ENCODE measurements at places on chromosomes 2 and 18.

DNA sequence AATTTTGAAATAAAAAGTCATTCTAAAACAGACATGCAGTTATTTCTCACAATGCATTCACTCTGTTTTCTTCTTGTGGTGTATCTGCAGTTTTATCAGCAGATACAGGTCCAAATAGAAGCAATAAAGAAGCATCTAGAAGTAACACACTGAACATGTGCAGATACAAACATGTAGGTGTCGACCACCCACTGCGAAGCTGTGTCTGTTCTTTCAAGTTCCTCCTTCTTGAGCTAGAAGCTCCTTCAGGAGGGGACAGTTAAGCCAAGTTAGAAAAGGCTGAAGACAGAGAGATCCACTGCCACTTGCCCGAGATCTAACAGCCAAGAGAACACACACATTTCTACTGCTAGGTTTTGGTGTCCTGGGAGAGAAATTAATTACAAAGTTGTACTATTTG is 30.1 kb downstream of the WDFY1 start:
- no peak for DNase-seq

DNA sequence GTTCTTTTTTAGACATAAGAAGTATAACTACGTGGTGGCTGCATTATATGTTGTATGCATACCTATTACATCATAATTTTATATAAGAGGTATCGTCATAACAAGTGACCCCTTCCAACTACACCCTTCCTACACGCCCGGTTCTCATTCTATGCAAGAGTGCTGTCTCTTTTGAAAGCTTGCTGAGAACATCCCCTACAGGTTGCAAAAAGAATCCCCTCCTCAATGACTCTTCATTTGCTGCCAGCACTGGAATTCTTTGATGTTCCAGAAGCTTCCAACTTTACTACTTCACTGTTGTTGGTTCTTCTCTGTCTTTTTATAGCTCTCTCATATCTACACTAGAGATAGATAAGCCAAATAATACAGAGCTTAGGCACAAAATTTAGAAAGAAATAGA is 66.4 kb downstream of the CDH7 start:
- DNase-seq: no peak

DNA sequence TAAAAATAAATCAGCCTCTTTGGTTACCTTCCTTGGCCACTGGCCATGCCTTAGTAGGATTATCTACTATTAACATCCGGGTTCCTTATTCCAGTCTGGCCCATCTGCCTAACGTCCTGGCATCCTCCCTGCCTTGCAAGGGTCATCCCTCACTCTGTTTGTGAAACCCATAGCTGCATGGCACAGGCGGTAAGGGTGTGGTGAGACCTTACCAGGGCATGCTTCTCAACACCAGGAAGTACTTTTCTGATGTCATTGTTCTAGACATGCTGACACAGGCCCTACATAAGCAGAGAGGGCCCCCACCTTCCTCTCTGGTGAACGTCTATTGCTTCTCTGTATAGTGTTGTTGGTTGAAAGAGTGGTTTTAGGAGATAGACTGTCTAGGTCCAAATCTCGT is 296.8 kb upstream of the SPRED2 start:
- DNase-seq: no peak

DNA sequence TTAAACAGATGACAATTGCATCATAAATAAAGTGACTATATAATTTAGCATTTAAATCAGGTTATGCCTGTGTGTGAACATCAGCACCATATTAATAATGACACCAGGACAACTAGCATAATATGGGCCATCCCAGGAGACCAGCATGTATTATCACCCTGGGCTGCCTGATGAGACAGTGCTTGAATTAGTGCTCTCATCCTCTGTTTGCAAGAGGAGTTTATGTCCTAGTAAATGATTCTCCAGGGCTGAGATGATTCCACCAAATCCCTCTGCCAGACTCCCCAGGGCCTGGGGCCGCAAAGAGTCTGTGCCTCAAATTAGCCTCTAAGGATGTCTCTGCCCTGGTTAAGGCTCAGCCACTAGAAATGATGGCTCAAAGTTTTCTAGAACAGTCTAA is 97.7 kb downstream of the SGPP2 start:
- DNase-seq: no peak

- no peak for DNase-seq
Observed at GRCh38 chr2:112866128-112866835, 29.7 kb upstream of the IL1B start.

DNA sequence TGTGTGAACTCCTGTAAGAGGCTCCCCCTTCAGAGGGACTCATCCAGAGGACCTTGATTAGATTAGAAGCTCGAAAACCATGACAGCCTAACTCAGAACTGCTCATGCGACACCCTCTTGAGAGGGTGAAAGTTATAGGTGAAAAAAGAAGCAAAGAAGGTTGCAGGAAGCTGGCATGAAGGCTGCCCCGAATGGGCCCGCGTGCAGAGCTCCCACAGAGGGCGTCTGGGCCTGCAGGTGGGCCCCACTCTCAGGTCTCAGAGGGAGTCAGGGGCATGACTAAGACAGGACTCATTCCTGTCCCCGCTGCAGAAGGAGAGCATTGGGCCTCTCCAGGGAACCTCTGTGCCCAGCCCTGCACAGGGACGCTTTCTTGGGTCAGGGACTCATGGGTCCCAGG is 235.4 kb downstream of the EIPR1 start:
- DNase-seq: no peak

- DNase-seq: no peak
Observed at GRCh38 chr2:213806125-213806726, 522.0 kb downstream of the SPAG16 start.

- DNase-seq: no peak
Observed at GRCh38 chr2:28616396-28616999, 120.6 kb downstream of the PLB1 start.

DNA sequence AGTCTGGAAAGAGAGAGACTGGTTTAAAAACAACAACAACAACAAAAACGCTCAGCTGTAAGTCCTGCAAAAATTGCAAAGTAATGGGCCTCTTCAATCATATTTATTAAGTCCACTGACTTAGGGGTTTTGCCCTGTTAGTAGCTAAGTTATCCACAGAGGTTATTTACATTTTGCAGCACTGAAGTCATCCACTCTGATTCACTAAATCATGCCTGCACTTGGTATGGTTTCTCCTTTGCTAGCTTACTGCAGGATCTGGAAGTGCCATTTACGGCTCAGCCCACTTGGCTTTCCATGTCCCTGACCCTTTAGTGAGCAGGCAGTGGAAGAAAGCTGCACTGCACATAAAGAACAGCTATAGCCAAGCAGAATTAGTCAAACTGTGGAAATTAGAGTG is 484.4 kb downstream of the NRXN1 start:
- DNase-seq: no peak

- DNase-seq: no peak
Observed at GRCh38 chr18:39462436-39462835, 1896.8 kb upstream of the CELF4 start.

DNA sequence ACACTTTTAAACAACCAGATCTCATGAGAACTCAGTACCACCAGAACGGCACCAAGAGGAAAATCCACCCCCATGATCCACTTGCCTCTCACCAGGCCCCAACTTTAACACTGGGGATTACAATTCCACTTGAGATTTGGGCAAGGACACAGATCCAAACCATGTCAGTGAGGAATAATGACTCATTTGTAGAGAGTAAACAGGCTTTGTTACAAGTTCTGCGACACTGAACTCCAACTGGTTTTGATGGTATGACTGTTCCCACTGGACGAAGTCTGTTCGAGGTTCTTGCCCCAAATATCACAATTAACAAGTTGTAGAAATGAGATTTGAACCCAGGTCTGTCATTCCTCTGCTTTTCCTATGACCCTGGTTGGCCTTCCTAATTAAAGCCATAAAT is 718.1 kb upstream of the ID2 start:
- DNase-seq: no peak

GRCh38 chr2:67318993-67319481 is 78.1 kb upstream of the ETAA1 start:
- DNase-seq: no peak

GRCh38 chr18:658947-659533 is 1.6 kb downstream of the TYMS start:
- DNase-seq: no peak

- DNase-seq: no peak
Observed at GRCh38 chr2:29520001-29520400, 401.4 kb downstream of the ALK start.

- DNase-seq: no peak
Observed at GRCh38 chr18:23307567-23308295, 145.4 kb upstream of the RIOK3 start.

DNA sequence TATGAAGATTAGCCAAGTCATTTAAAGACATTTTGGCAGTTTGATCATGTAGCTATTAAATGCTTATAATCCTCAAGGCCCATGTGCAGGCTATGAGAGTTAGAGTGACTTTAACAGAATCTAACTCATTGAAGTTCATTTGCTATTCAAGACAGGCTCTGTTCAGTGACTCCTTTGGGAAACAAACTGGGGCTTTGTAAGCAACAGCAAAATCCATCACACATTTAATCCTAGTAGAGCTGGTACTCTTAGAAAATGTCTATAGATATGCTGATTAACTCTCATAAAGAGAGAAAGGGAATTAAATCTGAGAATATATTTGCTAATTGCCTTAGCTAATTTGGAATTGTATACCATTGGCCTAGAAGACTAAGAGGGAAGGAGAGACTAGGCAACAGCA is 182.8 kb upstream of the SESTD1 start:
- DNase-seq: no peak

DNA sequence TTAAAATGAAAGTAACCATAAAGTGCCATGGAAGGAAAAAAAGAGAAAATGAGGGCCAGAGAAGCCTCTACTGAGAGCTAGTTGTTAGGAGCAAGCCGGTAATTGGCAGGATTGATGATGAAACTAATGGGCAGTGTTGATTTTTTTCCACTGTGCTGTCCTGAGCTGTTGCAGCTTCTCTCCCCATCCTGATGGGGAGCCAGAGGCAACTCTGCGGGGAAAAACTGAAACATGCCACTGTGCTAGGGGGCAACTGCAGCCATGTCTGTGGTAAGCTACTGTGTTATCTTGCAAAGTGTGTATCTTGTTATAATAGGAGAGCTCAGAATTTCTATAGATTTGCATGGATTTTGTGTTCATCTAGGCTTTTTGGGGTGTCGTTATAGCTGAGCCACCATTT is 487.9 kb downstream of the STK39 start:
- no peak for DNase-seq

DNA sequence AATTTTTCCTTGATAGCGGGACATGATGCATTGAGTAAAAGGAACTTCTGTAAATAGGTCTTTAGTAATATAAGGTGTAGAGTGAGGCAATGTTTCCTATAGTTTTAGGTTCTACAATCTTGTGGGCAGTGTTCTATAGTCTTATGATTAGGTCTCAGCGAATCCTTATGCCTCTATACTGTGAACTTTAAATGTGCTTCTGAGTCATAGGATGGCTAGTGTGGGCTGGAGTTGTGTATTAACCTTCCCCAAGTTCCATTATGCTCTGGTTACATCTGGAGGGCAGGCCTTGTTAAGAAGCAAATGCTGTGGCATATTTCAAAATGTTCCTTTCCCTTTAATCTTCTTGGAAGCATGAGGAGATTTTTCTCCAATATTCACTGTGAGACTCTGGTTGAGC is 73.5 kb downstream of the ROCK2 start:
- DNase-seq: no peak

DNA sequence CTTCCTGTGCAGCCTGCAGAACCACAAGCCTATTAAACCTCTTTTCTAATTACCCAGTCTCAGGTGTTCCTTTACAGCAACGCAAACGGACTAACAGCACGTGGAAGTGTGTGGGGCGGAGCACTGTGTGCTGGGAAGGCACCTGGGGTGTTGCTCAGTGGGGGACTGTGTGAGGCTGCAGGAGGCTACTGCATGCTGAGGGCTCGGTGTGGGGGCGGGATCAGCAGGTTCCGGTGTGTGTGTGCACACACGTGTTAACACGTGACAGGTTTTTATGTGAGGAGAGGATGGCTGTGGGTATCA is 58.9 kb downstream of the ANKMY1 start:
- DNase-seq: no peak

GRCh38 chr2:229456091-229456490 is 185.0 kb upstream of the PID1 start:
- no peak for DNase-seq

DNA sequence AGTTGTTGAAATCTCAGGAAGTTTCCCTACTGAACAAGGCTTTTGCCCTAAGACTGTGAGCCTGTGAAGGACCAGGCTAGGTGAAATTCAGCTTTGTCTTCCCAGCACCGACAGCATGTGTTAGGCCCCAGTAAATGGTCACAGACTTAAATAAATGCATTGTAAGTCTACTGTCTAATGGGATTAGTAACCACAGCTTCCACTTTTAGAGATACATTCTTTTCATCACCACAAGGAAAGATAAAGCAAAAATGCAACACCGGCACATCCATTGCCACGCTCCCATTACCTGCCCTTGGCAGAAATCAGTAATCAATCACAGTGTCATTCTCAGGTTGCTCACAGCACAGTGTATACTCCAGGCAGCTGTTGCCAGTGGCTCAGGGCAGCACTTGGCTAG is 59.3 kb downstream of the CRACDL start:
- DNase-seq: no peak

- no peak for DNase-seq
Observed at GRCh38 chr2:201697899-201698298, 545 bp downstream of the MPP4 start.

DNA sequence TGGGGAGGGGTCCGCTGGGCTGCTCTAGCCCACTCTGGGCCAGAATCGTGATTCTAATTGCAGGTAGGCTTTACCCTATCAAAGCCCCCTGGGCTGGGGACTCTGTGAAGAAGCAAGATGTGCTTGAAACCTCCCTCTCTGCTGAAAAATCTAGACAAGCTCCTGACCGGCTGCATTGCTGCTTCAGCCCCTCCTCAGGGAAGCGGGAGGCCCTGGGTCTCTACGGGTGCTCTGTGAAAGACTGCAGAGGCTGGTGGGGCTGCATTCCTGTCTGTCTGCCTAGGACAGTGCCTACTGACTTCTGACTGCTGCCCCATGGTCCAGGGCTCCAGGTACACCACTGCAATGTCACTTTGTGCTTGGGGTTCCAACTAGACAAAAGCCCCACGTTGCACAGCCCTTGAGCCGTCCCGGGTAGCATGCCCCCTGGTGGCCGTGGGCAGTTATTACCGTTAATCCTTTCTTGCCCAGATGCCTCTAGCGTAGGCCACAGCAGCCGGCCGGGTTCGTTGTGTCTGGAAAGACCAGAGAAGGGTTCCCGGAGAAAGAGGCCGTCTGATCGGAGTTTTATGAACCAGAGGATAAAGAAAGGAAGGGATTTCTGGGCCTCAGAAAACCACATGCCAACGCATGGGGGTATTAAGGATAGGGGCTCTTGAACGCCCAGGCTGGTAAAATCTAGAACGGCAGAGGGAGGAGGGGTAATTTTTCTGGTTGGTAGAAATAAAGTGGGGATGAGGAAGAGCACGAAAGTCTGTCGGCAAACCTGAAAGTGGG is 15.9 kb upstream of the C1QL2 start:
- peak; percentile 61 for DNase-seq

- no peak for DNase-seq
Observed at GRCh38 chr2:37858400-37858711, 66.7 kb upstream of the RMDN2 start.

All from stimulated activated CD4-positive, alpha-beta T cell treated with anti-CD3 and anti-CD28 coated beads, Interleukin-2, amount 100 ng/mL, for 48 hours (primary cell).